Iris pigment epithelial cell (primary cell): ENCODE measurements at places on chromosomes 12 and 14.

DNA sequence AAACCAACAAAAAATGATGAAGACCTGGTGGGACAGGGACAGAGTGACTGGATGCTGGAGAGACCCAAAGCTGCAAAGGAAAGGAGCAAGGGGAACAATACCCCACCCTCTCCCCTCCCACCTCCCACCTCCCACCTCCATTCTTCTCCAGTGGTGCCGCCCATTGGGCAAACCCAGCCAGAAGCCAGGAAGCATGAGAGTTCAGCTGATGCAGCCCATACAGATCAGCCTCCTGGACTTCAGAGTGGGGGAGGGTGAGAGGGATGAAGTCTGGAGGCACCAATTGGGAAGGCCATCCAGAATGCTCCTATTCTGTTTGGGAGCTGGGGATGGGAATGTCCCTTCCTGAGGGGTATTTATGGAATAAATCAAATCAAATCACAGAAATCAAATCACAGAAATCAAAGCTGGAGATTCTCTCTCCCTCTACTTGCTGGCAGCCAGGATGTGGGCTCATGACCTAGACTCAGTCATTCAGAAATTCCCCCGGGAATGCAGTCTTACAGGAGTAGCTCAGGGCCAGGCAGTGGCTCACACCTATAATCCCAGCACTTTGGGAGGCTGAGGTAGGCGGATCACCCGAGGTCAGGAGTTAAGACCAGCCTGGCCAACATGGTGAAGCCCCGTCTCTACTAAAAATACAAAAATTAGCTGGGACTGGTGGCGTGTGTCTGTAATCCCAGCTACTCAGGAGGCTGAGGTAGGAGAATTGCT lies 31.1 kb downstream of the IRF2BPL start:
- DNase-seq = no peak

GRCh38 chr12:93287149-93287548 lies 90.6 kb upstream of the NUDT4 start:
- peak; percentile 9 for DNase-seq

GRCh38 chr12:108972358-108972757 lies 48.5 kb downstream of the SVOP start:
- DNase-seq = no peak

DNA sequence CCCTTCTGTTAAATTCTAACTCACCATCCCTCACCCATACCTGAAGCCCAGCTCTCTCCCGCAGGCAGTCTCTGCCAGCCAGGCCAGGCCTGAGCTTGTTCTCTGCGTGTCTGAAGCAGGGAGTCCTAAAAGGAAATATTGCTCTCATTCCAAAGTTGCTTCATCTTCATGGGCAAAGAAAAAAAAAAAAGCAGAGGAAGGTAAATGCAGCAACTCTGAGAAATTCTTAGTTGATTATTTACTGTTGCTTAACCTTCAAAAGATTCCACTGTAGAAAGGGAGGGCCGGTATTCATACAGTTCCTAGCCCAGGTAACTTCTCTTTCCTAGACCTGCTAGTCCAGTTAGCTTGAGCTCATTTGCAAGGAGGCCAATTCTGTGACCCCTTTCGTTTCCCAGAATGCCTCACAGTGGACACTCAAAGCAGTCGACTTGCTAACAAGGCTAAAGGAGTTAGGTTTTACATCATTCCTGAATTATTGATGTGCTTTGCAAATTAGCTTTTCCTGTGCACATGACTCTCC lies 193.5 kb upstream of the EEA1 start:
- peak; percentile 55 for DNase-seq

- DNase-seq = no peak
Observed at GRCh38 chr12:50119387-50119786, 7.4 kb downstream of the COX14 start.

DNA sequence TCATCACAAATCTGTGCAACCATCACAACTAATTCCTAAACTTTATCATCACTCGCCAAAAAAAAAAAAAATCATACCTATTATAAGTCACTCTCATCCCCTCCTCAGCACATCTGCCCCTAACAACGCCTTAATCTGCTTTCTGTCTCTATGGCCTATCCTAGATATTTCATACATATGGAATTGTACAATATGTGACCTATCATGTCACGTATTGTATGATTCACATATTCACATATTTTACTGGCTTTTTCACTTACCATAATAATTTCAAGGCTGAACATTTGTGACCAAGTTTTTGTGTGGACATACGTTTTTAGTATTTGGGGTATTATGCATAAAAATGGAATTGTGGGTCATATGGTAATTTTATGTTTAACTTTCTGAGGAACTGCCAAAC lies 400.7 kb downstream of the DAD1 start:
- no peak for DNase-seq

GRCh38 chr14:35016568-35016967 lies 29.5 kb upstream of the FAM177A1 start:
- DNase-seq = no peak

DNA sequence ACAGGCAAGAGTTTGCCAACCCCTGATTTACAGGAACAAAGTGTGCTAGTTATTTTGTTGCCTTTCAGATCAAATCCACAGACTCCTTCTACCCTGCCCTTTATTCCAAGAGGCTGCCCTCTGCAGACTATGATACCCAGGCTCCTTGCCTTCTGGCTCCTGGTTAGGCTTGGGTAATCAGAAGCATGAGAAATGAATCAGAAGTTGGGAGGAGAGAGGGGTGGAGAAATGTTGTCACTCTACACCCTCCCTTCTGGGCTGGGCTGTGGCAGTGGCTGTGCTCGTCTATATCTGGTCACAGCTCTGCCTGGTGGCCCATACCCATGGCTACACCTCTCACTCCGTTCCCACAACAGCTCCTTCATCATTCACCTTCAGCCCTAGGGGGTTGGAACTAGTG lies 204.6 kb upstream of the PLXNC1 start:
- DNase-seq = peak; percentile 64

DNA sequence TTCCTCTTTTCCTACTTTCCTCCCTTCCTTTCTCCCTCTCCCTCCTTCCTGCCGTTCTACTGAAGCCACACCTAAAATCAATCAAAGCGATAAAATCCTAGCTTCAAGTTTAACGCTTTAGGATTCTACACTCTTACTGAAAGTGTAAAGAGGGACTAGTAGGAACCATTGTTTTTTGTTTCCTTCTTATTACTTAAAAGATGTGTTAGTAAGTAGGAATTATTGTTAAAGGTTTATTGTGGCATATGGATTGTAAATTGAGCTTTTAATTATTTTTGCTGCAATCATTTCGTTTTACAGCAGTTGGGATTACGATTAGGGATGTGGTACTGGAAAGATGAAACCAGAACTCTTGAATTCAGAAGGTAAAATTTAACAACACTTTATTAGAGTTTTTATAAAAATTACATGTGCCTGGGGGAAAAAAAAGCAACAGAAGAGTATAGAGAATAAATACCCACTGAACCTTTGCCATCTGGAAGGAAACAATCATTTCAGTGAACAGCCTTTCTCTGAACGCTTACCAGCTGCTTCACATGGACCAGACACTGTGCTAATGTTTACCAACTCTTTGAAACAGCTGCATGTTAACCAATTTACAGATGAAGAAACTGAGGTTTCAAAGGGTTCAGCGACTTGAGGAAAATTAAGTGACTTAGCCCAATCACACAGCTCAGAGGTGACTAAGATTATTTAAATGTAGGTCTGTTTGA lies 1.0 kb downstream of the PPP1R36 start:
- no peak for DNase-seq

GRCh38 chr12:121798787-121799155 lies 5.0 kb upstream of the SETD1B start:
- DNase-seq = no peak
